ENCODE measurements at places on chromosomes 7 and 10.

DNA sequence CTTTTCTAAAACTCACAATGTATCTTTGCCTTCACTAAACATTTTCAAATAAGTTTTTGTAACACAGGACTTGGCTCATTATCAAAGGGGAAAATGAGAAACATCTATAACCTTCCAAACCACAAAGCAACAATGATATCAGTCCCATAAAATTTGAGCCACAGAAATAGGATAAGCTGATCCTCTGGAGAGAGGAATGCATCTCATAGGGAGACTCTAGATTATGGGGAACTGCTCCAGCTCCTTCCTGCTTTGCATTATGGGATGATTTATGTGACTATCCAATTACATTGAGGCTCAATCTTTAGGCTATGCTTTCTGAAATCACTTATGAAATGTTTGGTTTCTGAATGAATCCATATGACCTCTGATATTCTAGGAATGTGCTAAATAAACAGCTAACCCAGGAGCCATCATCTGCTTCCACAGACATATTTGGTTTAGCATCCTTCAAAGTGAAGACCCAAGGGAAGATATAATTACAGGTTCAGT is 70.4 kb downstream of the CUBN start:
- DNase-seq = no peak

- DNase-seq = no peak
Observed at GRCh38 chr7:159280008-159280407, 135.3 kb upstream of the VIPR2 start.

DNA sequence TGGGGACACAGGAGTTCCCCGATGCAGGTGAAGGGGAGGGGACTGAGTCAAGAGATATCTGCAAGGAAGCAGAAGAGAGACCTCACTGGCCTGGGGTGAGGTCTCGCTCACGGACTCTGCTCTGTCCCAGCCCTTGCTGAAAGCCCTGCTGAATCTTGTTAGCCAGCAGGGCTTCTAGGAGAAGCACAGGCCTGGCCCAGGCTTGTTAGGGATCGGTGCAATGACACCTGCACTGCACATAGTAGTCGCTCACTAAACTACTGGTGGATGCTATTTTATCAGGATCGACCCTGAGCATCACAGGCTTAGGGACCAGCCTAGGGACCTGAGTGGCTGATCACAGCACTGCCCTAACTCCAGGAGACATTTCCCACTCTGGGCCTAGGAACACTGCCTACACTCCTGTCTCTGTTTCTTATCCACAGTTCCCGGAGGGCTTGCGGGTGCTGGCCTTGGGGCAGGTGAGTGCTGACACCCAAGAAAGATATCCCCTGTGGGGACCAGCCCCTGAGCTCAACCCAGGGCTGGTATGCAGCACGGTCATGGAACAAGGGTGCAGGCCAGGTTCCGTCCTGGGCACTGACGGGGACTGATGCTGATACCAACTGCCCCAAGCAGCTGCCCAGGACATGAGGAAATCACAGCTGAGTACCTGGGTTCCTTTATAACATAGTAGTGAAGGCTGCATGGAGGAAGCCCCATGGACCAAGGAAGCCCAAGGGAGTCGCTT is 13.0 kb downstream of the ELN start:
- DNase-seq = no peak

- no peak for DNase-seq
Observed at GRCh38 chr7:14418633-14419032, 429.2 kb upstream of the ETV1 start.

DNA sequence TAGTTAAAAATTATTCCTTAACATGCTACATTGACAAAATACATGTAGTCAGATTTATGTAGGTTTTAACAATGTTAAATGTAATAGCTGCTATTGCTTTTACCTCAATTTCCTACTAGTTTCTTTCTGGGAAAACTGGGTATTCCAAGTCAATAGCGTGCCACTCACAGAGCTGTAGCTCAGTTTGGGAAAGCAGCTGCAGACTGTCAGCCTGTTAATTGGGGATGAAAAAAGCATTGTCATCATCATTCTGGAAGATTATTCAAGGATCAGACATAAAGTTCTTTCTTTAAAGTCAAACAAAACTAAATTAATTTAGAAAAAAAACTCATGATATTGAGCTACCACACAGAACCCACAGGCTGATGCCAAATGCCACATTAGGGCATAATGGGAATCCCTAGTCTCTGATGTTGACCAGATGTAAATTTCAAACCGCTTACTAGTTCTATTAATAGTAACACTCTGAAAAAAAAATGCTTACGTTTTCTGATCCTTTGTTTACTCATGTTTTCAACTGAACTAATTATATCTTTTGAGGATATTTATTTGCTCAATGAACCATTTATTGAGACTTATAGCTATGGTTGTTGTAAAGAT is 19.6 kb upstream of the AGMO start:
- DNase-seq = no peak

- no peak for DNase-seq
Observed at GRCh38 chr10:117342641-117343040, 32.6 kb downstream of the PDZD8 start.

DNA sequence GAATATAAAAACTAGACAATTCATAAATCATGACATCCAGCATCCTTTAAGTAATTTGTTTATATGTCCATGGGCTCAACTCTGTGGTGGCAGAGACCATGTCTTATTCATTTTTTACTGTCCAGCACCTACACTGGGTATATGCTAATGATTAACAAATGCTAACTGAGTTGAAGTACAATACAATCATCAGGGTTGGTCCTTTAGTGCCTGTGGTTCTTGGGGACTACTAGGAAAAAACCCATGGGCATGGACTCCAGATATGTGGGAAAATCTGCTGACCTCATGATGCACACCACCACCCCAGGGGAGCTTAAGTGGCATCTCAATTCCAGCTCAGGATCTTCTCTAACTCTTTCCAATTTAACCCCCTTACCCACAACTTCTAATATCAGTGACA is 85.3 kb upstream of the YAE1 start:
- no peak for DNase-seq
